ENCODE measurements at places on chromosomes 13 and 19.

GRCh38 chr19:33535226-33535625 lies 13.6 kb upstream of the PEPD start:
- DNase-seq = no peak

DNA sequence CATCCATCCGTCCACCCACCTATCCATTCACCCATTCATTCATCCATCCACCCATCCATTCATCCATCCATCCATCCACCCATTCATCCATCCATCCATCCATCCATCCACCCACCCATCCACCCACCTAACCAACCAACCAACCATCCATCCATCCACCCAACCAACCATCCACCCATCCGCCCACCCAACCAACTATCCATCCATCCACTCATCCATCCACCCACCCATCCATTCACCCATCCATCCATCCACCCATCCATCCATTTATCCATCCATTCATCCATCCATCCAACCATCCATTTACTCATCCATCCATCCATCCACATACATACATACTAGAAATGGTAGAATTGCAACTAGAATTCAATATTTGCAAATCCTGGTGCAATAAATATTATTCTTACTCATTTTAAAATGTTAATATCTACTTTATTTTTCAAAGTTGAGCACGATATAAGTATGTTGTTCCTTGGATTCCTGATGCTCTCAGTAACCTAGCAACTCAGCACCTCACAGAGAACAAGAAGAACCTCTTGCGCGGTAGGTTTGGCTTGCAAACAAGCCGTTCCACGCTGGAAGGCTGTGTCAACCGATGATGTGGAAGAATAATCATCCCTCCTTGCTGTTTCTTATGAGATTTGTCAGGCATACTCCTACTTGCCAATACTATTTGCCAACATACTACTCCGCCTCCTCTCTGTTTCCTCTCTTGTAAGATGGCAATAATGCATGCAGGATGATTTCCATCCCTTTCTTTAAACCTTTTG lies 111.7 kb downstream of the GNG7 start:
- no peak for DNase-seq

GRCh38 chr19:14559916-14560775 lies 11.7 kb downstream of the NDUFB7 start:
- DNase-seq = no peak

DNA sequence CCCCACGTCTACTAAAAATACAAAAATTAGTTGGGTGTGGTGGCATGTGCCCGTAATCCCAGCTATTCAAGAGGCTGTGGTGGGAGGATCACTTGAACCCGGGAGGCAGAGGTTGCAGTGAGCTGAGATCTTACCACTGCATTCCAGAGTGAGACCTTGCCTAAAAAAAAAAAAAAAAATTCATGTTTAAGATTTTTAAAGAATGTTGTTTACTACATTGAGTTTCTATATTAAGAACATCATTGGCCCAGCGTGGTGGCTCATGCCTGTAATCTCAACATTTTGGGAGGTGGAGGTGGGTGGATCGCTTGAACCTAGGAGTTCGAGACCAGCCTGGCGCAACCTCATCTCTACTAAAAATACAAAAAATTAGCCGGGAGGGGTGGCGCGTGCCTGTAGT lies 31.9 kb upstream of the FLT1 start:
- no peak for DNase-seq

DNA sequence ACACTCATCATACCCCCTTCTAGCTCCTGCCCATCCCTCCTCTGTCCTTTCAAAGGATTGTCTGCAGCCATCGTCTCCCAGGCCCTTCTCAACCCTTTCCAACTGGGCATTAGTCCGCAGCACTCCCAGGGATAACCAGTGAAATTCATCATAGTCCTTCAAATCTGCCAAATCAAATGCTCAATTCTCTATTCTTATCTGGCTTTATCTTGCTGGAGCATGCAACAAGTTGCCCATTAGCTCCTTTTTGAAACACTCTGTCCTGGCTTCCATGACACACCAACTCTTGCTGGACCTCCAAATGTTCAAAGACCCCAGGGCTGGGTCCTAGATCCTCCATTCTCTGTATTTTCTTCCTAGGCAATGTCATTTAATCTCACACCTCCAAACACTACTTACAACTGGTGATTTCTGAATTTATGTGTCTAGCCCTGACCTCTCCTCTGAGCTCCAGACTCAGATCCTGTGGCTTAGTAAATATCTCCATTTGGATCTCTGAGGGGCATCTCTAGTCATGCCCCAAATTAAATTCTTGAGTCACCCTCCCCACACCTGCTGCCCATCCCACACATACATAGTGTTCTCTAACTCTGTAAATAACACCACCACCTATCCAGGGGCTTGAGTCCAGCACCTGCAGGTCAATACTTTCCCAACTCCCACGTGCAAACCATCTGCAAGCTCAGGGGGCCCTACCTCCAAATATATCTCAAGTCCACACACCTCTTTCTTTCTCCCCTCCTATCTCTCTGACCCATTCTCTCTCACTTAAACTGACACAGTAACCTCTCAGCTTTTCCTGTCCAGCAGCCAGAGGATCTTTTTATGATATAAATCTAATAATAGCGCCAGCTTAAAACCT lies 9.1 kb upstream of the ANKRD10 start:
- no peak for DNase-seq

DNA sequence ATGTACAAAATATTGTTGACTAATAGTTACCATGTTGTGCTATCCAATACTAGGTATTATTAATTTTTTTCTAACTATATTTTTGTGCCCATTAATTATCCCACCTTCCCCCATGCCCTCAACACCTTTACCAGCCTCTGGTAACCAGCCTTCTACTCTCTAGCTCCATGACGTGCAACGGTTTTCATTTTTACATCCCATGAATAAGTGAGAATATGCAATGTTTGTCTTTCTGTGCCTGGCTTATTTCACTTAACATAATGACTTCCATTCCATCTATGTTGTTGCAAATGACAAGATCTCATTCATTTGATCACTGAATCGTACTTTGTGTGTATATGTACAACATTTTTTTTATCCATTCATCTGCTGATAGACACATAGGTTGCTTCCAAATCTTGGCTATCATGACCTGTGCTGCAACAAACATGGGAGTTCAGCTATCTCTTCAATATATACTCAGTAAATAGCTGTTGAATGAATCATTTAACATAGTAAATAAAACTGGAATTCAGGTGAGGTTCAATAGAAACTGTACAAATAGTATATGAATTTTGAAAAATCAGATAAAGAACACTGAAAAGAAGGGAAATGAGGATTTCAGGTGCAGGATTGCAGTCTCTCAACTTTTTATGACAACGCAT lies 509.0 kb upstream of the MIR17HG start:
- DNase-seq = no peak

DNA sequence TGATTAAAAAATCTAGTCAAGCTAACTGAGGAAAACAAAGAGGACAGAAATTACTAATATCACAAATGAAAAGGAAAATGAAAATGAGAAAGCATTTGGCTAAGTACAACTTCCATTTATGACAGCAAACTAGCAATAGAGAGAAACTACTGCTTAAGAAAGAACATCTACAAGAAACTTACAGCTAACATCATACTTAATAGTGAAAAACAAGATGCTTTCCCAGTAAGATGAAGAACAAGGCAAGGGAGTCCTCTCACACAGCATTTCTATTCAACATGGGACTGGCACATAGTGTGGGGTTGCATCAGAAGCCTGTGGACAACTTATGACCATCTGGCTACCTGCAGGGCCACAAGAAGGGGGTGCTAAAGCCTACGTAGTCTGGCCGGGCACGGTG lies 39.3 kb downstream of the ZNF44 start:
- no peak for DNase-seq

- no peak for DNase-seq
Measured at GRCh38 chr19:35889370-35890112, 10.8 kb downstream of the NFKBID start.

DNA sequence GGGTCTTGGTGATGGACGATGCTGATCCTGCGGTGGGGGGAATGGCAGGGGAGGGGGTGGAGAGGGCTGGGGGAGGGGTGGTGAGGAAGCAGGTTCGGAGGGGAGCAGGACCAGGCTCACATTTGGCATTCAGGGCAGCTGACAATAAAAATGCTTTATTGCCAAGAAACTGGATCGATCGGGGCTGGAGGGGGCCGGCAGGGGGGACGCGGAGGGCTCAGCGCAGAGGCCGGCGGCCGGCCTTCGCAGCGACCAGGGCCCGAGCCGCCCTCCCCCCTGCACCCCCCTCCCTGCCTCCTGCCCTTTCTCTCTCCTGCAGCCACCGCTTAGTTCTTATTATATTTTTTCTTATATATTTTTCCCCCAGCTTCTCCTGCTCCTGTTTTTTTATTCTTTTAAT lies 18.1 kb upstream of the POU2F2 start:
- DNase-seq = no peak

DNA sequence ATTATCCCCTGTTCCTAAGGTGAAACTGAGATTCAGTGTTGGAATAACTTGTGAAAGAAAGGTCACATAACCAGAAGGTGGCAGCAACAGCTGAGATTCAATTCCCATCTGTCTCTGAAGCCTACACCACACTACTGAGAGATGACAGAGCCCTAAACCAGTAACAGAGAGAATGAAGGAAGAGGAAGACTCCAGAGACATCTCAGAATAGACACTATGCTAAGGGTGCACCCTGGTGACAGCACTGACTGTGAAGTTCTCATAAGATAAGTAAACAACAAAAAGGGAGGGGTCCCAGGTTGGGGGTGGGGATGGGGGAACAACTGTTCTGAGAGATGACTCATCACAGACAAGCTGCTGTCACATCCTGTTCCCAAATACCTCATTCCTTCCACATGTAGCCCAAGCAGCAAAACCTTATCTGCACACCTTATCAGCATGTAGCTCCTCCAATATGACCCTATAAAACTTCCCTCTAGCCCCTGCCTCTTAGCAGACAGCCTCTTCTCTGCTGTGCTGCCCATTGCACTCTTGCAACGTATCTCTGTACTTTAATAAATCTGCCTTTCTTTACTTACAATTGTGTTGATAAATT lies 46.5 kb downstream of the UTP14C start:
- no peak for DNase-seq

GRCh38 chr13:80040196-80040980 lies 300.5 kb downstream of the SPRY2 start:
- no peak for DNase-seq

DNA sequence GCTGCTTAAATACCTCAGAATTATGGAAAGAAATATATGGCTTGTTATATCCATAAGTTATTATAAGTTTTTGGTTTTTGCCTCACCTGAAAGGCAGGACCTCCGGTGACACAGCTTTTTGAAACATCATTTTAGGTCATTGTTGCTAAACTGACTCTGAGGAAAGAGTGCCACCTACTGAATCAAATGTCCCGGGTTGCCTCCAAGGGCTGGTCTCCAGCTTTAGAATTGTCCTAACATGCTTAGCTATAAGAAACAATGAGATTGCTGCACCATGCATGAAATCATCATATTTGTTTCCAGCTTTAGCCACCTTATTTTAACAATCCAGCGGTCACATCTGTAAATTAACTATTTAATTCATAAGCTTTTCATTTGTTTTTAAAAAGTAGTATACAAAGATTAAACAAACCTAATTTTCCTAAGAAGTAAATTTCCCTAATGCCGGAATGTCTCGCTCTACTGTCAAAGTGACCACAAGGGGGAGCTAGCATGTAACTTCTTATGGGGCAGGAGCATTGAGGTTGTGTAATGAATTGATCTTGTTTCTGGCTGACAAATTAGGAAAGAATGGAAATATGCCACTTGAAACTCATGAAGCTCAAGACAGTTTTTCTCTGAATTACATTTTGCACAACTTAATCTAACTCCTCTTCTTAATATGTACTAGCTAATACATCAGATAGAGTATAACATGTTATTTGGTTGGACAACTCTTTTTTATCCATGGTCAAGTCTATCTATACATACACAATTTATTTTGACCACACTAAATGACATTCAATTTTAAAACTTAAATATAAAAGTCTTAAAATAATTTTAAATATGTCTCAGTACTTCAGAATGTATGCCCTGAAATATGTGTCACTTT lies 6.7 kb upstream of the PCDH17 start:
- DNase-seq = no peak

GRCh38 chr13:34358811-34359513 lies 541.0 kb downstream of the RFC3 start:
- DNase-seq = no peak

DNA sequence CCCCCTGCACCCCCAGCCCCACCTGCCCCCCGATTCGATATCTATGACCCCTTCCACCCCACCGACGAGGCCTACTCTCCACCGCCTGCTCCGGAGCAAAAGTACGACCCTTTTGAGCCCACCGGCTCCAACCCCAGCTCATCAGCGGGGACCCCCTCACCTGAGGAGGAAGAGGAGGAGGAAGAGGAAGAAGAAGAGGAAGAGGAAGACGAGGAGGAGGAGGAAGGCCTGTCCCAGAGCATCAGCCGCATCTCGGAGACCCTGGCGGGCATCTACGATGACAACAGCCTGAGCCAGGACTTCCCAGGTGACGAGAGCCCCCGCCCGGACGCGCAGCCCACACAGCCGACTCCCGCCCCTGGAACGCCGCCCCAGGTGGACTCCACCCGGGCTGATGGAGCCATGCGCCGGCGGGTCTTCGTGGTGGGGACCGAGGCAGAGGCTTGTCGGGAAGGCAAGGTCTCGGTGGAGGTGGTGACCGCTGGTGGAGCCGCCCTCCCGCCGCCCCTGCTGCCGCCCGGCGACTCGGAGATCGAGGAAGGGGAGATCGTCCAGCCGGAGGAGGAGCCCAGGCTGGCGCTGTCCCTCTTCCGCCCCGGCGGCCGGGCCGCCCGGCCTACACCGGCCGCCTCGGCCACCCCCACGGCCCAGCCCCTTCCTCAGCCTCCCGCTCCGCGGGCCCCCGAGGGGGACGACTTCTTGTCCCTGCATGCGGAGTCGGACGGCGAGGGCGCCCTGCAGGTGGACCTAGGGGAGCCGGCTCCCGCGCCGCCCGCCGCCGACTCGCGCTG lies 9.2 kb downstream of the SCAF1 start:
- DNase-seq = no peak

DNA sequence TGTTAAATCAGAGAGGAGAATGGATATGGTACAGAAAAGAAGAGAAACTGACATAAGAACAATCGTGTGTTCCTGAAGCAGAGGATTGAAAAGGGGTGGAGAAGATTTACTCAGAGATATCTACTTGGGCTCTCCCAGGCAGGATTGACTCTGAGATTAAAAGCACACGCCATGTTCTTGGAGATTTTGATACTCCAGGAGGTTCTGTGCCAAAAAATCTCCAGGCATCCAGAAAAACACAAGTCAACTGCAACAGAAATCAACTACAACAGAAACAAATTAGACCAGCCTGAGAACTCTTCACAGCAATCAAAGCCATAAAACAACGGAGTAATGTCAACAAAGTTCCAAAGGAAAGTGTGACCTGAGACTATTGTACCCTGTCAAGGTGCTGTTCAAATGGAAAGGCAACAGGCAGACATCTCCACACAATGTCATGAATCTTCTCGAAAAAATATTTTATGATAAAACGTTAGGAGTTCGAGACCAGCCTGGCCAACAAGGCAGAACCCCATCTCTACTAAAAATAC lies 104.2 kb downstream of the UBL3 start:
- DNase-seq = no peak

- DNase-seq = no peak
Measured at GRCh38 chr13:51737609-51738008, 66.4 kb downstream of the DHRS12 start.

GRCh38 chr13:48304143-48304876 lies 759 bp downstream of the RB1 start:
- no peak for DNase-seq
